Adipocyte (in vitro differentiated cells): ENCODE measurements at places on chromosomes 12 and 14.

DNA sequence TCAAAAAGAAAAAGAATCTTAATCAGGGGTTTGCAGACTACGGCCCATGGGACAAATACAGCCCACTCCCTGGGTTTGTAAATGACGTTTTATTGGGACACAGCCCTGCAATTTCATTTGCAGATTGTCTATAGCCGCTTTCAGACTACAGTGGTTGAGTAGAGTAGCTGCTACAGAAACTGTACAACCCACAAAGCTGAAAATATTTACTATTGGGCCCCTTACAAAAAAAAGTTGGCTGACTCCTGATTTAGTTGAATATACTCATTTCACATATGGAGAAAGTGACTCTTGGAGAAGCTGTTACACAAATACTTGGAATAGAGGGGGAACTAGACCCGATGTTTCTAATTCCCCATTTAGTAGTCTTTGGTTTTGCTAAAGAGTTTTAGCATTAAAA, 162.5 kb upstream of the NOS1 start:
- no peak for DNase-seq

GRCh38 chr12:64671681-64672080, 61.4 kb downstream of the RASSF3 start:
- DNase-seq = no peak

DNA sequence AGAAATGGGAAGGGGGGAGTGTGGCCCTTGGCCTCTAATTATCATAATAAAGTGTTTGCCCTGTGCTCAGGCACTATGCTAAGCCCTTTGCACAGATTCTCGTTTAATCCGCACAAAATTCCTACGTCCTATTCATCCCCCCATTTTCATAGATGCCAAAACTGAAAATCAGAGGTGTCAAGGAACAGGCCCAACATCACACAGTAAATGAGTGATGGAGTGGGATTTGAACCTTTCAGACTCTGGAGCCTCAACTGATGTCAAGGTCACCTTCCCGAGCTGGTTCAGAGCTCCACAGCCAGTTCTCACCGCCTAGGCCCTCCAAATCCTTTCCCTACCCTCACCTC, 80.7 kb downstream of the IRF2BPL start:
- no peak for DNase-seq

DNA sequence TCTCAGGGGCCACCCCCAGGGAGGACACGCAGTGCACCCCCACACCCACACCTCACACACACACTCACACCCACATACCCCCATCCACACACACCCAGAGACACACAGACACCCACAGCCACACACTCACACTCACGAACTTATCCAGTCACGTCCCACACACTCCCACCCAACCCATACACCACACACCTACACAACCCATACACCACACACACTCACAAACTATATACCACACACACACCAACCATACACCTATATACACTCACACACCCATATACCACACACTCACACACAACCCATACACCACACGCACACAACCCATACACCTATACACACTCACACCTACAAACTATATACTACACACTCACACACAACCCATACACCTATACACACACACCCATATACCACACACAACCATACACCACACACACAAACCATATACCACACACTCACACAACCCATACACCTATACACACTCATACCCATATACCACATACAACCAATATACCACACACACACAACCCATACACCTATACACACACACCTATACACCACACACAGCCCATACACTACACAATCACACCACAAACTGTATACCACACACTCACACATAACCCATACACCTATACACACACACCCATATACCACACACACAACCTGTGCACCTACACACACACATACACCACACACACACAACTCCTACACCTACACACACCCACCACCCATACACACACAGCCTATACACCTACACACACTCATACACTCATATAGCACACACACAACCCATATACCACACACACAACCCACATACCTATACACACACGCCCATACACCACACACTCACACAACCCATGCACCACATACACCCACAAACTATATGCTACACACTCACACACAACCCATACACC, 42.7 kb downstream of the TMEM121 start:
- DNase-seq = no peak

DNA sequence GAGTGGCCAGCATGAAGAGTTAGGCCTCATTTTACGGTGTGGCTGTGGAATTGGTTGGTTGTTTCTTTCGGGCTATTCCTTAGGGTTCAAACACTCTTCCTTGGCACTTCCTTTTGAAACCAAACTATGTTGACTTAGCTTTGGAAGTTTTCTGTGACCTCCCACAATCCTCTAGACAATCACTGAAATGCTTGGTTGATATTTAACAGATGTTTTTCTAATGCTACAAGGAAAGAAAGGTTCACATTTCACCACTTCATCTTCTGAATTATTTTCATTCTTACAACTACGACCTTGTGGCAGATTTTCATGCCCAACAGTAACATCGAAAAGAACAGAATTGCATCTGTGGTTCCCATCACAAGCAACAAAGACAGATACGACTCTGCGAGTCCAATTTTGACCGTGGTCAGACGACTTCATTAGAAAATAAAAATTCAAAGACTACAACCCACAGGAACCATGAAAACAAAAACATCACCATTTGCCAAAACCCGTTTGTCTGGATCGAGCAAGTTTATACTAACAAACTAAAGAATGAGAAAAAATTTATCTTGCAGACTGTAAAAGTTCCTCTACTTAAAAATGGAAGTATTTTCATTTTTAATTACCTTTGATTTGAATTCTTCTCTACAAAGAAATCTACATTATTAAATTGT, 16.9 kb downstream of the PRKAB1 start:
- peak; percentile 58 for DNase-seq
